Erythroblast (primary cell): ENCODE measurements at places on chromosomes 16 and 17.

- DNase-seq, result peak; percentile 79
These were observed 12.0 kb downstream of the TBC1D24 start for GRCh38 chr16:2486645-2487516.

DNA sequence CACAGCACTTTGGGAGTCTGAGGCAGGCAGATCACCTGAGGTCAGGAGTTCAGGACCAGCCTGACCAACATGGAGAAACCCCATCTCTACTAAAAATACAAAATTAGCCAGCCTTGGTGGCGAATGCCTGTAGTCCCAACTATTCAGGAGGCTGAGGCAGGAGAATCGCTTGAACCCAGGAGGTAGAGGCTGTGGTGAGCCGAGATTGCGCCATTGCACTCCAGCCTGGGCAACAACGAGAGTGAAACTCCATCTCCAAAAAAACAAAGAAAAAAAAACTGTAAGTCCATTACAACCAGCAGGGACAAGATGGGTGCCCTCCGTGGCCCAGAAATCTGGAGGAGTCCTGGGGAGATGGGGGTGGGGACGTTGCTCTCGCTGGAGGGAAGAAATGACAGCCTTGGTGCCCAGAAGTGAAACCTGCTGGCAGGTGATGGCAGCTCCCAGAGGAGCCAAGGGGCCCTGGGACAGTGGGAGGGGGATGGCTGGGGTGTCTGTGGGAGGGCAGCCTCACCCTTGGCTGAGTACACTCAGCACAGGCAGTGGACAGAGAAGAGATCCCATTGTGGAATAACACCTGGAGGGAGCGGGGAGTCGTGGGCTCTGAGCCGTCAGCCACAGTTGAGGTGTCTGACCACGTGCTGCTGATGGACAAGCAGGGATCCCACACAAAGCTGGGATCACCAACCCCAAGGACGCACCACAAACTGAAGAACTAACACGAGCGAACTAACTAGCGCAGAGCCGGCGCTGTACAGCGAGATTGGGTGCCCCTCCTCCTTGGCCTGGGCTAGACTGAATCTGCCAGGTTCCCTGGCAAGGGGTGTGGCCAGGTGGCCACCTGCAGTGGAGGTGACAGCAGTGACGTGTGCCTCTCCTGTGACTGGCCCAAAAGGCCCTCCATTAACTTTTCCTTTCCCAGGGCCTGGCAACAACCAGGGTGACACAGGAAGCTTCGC is 46.9 kb upstream of the BAHCC1 start:
- no peak for DNase-seq

DNA sequence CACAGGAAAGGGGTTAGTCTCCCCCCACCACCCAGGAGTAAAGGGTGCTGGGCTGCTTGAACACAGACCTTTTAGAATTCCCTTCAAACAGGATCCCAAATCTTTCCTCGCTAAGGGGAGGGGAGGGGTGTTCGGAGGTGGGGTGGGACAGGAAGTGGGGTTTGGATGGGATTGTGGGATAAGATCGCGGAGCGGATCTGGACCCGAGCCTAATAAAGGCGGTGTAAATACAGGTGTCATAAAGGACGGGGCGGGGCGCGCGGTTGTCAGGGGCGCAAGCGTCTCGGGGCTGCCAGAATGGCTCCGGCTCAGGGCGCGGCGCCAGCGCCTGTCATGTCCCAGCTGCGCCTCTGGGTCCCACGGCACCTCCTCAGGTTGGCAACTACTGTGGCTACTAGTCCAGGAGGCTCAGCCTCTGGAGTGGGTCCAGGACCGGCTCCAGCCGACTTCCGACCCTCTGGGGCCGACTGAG is 59.8 kb upstream of the FBXO47 start:
- peak; percentile 9 for DNase-seq

GRCh38 chr16:51326131-51326856 is 175.2 kb upstream of the SALL1 start:
- peak; percentile 62 for DNase-seq

DNA sequence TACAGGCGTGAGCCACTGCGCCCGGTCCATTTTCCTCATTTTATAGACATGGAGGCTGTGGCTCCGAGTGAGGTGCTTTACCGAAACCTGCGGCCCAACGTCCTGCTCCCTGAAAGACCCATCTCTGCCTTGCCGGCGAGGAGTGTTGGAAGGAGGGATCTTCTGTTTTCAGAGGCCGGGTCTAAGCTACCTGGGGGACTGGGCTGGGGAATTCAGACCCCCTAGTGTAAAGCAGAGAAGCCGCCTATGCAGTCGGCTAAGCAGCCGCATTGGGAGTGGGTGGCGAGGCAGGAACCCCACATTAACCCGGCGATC is 16.3 kb downstream of the MEOX1 start:
- no peak for DNase-seq

DNA sequence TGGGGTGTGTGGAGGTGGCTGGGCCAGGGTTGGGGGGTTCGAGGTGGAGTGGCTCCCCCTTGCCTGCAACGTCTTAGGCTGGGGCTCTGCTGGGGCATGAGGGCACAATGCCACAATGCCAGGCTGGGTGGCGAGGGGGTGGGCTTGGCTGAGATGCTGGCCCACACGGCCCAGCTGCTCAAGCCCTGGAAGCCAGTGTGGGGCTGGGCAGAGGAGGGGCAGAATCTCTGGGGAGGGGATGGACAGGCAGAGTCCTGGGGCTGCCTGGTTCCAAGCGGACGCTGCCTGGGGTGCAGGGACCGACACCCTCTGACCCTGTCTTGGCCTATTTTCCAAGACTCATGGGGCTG is 37.5 kb upstream of the SSTR5 start:
- DNase-seq, result no peak

DNA sequence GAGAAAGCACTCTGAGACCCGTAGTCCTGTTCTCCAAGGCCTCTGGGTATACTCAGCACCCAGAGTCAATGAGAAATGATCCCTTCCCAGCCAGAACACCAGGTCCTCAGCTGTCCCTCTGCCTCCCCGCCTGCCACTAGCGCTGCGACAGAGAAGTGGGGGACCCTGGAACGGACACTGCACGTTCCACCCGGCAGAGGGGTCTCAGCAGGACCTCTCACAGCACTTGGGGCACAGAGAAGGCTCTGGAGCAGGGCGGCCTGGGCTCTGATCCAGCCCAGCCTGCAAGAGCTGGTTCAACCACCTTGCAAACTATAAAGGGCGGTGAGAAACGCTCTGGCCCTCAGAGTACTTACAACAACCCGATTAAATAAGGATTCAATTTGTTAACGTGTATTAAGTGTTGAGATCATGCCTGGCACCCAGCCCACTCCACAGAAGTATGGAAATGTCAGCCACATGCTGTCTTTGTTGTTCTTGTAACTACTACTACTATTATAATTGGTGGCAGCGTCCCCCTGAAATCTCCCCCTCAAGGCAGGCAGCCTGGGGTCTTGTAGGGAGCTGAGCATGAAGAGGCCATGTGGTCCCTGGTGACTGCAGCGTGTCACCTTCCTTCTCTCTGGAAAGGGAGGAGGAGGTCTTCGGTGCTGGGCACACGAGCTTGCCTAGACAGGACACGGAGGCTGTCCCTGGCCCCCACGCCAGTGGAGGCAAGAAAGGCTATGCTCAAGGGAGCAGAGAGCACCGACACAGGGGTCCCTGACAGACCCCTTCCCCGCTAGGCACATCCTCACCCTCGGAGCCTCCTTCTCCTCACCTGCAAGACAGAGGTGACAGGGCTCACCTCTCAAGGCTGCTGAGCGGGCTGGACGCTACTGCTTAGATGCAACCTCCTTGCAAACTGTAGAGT is 2.4 kb downstream of the OSGIN1 start:
- peak; percentile 17 for DNase-seq

- DNase-seq, result no peak
These were observed 703.7 kb upstream of the SOX9 start for GRCh38 chr17:71417142-71417541.

- DNase-seq, result no peak
These were observed 38.8 kb upstream of the ENPP7 start for GRCh38 chr17:79691931-79692330.
